ENCODE measurements at places on chromosomes 3 and 15. TPM values are rescaled to one million over a fixed set of nuclear protein-coding genes. Genes with fewer than 3 reads are reported as not detected.

The SLC15A2 gene
- total RNA-seq: 29.5 TPM

The TMEM212 gene
- not detected for total RNA-seq

The TRH gene
- total RNA-seq: 29.1 TPM

The LAMB2 gene
- total RNA-seq: 78.2 TPM

The TICRR gene
- total RNA-seq: 2.8 TPM

The DPH6 gene
- total RNA-seq: 22.8 TPM

The IGSF11 gene
- total RNA-seq: 19.6 TPM

The SLC28A2 gene
- not detected for total RNA-seq

The NAA50 gene
- 73.6 TPM for total RNA-seq

The IL17RE gene
- 1.4 TPM for total RNA-seq
